ENCODE measurements at places on chromosomes 5 and 9.
A peak's percentile ranks its signal among the peaks of the same experiment; 100 is the strongest.

- DNase-seq = no peak
Measured at GRCh38 chr5:64301566-64301965, 135.9 kb downstream of the RNF180 start.

GRCh38 chr9:117153021-117153420 lies 261.8 kb downstream of the ASTN2 start:
- DNase-seq = no peak

DNA sequence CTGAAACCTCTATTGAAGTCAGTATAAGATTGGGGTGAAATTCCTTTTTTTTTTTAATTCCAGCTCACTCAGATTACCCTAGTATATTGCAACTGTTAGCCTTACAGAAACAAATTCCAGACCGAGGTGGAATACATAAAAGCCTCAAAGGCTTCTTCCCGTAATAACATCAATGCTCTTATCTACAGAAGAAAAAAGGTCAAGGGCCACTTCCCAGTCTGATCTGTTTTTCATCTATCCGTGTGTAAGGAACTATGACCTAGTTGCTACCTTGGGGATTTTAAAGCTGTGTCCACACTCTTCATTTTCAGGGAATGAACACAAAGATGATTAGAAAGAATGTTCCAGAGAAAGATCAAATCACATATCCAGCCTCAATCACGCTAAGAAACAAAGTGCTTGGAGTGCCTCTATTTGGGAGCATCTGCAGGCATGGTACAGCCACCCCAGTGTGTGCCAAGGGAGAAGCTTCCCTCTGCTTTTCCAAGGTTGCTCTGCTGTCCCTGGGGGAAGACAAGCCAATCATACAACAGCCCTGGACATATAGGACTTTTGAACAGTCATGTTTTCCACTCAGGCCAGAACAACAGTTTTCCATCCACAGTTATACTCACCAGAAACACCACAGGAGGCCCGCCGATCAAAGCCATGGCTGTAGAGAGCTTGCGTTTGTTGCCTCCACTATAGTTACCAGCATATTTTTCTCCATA lies 23.5 kb downstream of the NIPSNAP3B start:
- no peak for DNase-seq

- no peak for DNase-seq
Measured at GRCh38 chr5:98940581-98940980, 11.8 kb upstream of the CHD1 start.

DNA sequence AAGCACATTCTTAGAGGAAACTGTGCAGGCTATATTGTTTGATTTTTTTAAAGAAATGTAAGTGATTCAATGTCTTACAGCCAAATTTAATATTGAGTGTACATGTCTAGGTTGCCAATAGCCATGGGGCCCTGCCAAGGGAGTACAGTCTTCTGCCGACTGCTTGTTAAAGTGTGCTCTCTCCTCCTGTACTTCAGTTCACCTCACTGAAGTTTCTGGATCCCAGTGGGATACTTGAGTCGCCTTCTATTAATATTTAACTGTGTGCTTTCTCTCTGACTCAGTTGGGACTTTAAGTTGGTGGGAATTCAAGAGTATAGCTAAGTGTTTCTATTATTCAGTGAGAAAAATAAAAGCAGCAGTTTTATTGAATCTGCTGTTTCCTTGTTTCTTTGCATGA lies 44.5 kb upstream of the C5orf47 start:
- no peak for DNase-seq

DNA sequence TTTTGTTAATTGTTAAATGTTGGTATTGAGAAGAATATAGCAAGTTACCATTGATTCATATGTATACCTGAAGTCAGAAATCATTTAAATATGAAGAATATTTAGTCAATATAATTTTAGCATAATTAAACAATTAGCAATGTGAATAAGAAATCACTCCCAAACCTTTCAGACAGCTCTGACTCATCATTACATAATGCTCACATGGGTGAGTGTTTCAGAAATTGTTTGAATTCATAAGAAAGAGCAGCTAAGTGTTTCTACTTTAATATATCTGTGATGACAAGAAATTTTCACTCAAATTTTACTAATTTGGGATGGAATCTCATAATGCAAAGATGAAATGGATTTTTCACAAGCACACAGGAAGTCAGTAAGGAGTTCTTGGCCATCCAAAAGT lies 42.0 kb upstream of the CDC42SE2 start:
- DNase-seq = peak; percentile 11

DNA sequence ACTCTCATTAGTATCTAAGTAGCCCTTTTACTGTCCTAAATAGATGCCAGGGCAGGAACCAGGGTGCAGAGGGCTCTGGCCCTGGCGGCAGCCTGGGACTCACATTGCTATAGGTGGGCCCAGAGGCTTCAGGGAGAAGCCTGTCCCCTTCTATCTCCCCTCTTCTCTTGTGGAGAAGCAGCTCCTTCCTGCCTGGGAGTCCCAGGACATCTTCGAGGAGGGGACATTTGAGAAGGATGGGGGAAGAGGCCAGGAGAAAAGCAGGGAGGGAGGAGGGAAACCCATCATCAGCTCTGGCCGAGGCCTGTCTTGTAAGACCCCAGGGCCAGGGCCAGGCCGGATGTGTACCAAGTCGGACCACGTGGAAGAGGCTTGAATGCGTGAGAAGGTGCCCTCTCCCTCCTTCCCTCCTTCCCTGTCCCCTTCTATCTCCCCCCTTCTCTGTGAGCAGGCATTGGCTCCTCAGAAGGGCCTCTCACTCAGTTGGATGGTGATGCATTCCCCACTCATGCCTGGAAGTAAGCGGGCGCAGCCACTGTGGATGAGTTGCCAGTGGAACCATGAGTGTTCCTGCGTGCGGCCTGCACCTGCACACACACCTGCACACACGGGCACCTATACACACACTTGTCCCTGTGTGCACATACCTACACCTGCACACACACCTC lies 20.7 kb upstream of the LPCAT1 start:
- DNase-seq = no peak

DNA sequence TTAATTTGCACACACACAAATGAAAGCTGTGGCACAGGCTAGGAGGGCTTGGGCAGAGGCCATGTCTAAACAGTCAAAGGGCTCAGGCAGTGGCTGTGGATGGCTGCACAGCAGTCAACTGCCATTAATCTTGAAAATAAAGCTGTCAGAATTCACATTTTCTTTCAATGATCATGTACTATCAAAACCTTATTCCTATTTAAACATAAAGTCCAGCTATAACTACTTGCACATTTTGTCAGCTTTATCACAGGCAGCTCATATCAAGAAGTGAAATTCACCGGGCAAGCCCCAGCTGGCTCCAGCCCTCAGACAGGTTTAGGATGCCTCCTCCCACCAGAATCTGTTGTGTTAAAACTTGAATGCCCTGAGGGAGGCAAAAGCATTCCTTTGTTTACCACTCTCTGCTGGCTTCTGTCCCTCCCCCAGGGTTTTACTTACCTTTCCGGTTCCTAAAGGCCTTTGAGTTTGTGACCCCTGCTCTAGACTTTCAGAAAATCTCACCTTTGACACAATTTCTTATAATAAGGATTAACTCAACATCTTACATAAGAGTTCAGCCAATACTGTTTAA lies 54.9 kb upstream of the GRAMD2B start:
- no peak for DNase-seq

DNA sequence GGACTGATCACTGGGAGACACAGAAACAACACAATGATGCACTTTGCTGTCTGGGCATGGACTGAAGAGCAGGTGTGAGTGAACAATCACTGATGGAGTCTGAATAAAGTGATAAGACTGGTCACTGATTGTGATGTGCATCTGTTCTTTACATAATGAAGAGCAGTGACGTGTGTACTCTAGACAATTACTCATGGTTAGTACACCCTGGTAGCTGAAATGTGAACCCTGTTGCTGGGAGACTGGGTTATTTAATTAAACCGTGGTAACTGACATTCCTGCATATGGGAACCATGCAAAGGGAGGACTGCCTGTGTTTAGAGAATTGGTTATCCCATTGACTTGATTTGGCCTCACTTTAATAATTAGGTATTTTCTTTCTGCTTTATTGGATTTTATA lies 202.9 kb downstream of the NR2F1-AS1 start:
- DNase-seq = no peak

- no peak for DNase-seq
Measured at GRCh38 chr9:84978661-84979060, 309.1 kb downstream of the NTRK2 start.

- DNase-seq = no peak
Measured at GRCh38 chr9:81264516-81264915, 424.8 kb downstream of the TLE1 start.

DNA sequence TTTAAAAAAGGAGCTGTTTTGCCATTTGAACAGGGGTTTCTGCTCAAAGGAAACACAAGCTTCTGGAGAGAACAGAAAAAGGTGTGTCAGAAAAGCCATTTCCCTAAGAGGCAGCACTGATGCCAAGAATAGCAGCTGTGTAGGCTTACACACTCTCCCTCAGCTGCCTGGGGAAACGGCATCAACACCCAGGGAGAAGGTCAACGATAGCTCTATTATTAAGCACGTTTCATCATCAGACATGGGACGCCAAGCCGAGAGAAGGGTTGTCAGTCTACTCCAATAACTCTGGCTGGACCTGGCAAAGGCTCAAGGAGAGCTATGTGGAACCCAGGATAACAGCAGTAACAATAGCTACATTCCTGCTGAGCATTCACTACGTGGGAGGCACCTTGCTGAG lies 314.2 kb downstream of the CDK5RAP2 start:
- no peak for DNase-seq

- DNase-seq = no peak
Measured at GRCh38 chr9:126208216-126208758, 118.3 kb upstream of the MVB12B start.
